T-cell (primary cell): ENCODE measurements at places on chromosomes 11 and 22. TPM values are rescaled to one million over a fixed set of nuclear protein-coding genes. Genes with fewer than 3 reads are reported as not detected.
A peak's percentile ranks its signal among the peaks of the same experiment; 100 is the strongest.

DNA sequence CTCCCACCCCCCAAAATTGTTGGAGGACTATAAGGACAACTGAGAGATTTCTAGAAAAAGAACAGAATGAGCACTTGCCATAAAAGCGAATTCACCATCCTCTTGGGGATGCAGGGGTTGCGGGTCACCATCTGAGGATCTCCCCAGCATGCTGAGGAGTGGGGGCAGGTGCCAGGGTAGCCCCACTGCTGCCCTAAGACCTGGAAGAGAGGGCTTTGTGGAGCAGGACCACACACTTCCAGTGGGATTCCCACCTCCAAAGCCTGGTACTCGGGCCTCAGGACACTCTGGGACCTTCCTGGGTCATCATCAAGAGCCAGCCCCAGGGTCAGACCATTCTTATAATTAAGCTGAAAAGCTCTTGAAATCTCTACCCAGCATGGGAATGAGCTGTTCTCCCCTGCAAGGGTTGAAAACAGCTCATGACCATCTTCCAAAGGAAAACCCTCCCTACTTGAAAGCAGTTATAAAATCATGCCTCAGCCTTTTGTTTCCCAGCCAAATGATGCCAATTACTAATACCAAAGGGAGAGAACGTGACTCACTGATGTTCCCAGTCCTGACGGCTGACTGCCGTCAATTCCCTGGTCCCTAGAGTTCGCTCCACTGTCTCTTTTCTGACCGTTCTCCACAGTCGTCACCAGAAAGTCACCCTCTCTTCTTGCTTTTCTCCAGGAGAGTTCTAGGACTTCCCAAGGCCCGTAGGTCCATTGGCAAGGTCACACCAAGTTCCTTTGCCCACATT is 76.8 kb upstream of the CREB3L1 start:
- no peak overlapping the region for H3K4me3 ChIP-seq
- no peaks in the 10 kb centered on the region for H3K4me1 ChIP-seq
- peaks cover 22% of the 10 kb centered on the region for H3K27me3 ChIP-seq
- no peak overlapping the region for H3K27ac ChIP-seq
- no peak for DNase-seq

- H3K4me1 ChIP-seq: no peaks in the 10 kb centered on the region
- no peaks in the 10 kb centered on the region for H3K36me3 ChIP-seq
- H3K4me3 ChIP-seq: no peak overlapping the region
- no peak overlapping the region for H3K27ac ChIP-seq
- no peaks in the 10 kb centered on the region for H3K27me3 ChIP-seq
Measured at GRCh38 chr11:99739464-99740089, 718.8 kb downstream of the CNTN5 start.

- peaks cover 17% of the 10 kb centered on the region for H3K4me1 ChIP-seq
- DNase-seq: no peak
- no peaks in the 10 kb centered on the region for H3K36me3 ChIP-seq
Measured at GRCh38 chr11:121422675-121423074, 29.4 kb upstream of the SORL1 start.

DNA sequence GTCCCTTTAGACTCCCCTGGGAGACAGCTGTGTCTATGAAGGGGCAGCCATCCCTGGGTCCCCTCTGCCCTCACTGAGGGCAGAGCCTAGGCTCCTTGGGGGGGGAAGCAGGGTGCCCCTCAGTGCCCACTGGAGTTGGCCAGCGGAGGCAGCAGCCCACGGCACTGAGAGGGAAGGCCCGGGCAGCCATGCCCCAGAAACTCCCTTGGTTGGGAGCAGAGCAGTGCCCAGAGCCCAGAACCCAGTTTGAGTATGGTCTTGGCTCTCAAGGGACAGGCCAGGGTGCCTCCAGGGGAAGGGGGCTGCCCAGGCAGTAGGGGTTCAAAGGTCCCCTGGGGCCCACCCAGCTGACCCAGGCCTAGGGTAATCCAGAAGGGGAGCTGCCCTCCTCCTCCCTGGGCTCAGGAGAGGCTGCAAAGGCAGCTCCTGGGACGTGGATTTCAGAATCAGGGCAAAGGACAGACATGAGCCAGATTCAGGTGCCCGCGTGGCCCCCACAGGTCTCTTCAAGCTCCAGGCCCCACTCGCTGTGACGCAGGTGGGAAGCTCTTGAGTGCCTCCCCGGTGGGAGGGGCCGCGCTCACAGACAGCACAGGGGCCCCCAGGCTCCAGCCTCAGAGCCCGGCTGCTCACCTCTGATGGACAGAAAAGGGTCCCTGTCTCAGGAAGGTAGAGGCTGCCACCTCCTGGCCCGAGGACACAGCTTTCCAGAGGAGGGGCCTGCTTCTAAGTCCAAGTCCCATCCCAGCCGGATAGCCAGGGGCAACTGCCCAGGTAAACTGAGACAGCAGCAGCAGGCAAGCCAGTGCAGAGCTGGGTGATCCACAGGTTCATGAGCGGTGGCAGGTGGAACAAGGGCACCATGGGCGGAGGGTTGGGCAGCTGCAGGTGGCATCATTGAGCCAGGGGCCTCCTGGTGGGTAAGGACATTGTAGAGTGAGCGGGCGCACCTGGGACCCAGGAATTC is 2.6 kb downstream of the C11orf21 start:
- H3K27ac ChIP-seq: peak overlapping the region; percentile 40
- H3K27me3 ChIP-seq: no peaks in the 10 kb centered on the region
- DNase-seq: no peak
- peaks cover 84% of the 10 kb centered on the region for H3K4me1 ChIP-seq
- H3K4me3 ChIP-seq: peak overlapping the region; percentile 18

- no peak for DNase-seq
- H3K27ac ChIP-seq: no peak overlapping the region
- peaks cover 4% of the 10 kb centered on the region for H3K36me3 ChIP-seq
- H3K4me1 ChIP-seq: peaks cover 16% of the 10 kb centered on the region
- no peak overlapping the region for H3K4me3 ChIP-seq
Measured at GRCh38 chr22:17791196-17791595, 16.9 kb upstream of the BID start.

- H3K4me3 ChIP-seq: no peak overlapping the region
- H3K4me1 ChIP-seq: no peaks in the 10 kb centered on the region
- no peaks in the 10 kb centered on the region for H3K36me3 ChIP-seq
Measured at GRCh38 chr11:86717817-86718501, 45.5 kb upstream of the ME3 start.

GRCh38 chr22:49305214-49305965 is 522.3 kb downstream of the BRD1 start:
- no peak overlapping the region for H3K27ac ChIP-seq
- peak; percentile 45 for DNase-seq
- H3K27me3 ChIP-seq: no peaks in the 10 kb centered on the region
- H3K36me3 ChIP-seq: no peaks in the 10 kb centered on the region
- H3K4me1 ChIP-seq: no peaks in the 10 kb centered on the region

DNA sequence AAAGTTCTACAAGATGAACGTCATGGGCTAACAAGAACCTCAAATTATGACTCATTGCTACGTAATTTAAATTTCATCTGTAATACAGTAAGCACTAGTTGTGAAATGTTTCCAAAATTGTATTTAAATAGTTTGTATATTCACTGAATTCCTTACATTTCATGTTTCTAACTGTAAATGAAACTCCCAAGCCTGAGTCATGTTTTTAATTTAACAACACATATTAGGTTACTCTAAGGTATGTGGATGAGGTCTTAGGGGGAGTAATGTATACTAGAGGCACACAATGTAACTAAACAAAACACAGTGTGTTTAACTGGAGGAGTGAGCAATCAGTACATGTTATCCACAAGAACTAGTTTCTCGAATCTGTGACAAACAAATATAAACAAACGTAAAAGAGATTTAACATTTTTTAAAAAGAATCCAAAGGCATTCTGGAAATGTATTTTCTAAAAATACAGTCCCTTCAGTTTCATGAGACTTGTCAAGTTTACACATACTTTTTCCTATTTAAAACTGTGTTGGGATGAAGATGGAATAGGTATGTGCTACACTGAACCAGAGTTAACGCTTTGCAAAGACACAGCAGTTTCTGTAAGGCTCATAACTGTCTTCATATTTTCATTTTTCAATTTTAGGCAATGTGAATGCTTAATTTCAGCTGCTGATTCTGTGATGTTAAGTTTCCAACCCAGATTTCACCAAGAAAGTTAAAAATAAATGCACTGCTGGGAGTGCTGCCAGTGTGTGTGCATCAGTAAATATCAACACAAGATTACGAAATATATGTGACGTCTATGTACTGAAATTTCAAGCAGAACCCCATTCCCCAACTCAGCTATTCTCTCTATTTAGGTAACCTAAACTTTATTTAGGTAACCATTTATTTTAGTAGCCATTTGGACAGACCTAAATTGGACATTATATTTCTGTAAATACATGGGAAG is 52.6 kb downstream of the PITPNB start:
- no peak overlapping the region for H3K4me3 ChIP-seq
- no peak overlapping the region for H3K27ac ChIP-seq
- no peak for DNase-seq
- peaks cover 25% of the 10 kb centered on the region for H3K36me3 ChIP-seq

DNA sequence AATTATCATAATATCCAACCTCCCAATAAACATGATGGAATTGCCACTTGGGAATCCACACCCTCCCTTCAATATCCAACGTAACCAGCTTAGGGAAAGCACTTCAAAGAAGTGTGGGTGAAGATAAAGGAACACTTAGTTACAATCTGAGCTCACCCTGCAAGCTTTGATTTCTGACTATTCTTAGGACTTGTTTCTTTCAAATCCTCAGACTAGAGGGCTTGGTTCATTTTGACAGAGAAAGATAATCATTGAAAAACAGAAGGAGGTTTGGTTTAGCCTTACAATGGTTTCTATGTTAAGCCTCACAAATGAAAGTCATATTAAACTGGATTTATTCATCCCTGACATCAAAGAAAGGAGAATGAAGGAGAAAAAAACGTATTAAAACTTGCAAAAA is 57.9 kb upstream of the SYT13 start:
- no peak overlapping the region for H3K4me3 ChIP-seq
- H3K36me3 ChIP-seq: no peaks in the 10 kb centered on the region
- H3K27me3 ChIP-seq: peaks cover 14% of the 10 kb centered on the region
- H3K27ac ChIP-seq: no peak overlapping the region

GRCh38 chr11:69210310-69211035 is 54.7 kb downstream of the SMIM38 start:
- H3K4me3 ChIP-seq: no peak overlapping the region
- DNase-seq: no peak
- H3K27ac ChIP-seq: no peak overlapping the region
- peaks cover 6% of the 10 kb centered on the region for H3K4me1 ChIP-seq
- no peaks in the 10 kb centered on the region for H3K36me3 ChIP-seq

- H3K36me3 ChIP-seq: no peaks in the 10 kb centered on the region
- H3K27me3 ChIP-seq: no peaks in the 10 kb centered on the region
- no peak overlapping the region for H3K27ac ChIP-seq
Measured at GRCh38 chr11:37999171-37999570, 1401.1 kb upstream of the RAG2 start.

- DNase-seq: no peak
- H3K27ac ChIP-seq: no peak overlapping the region
- no peaks in the 10 kb centered on the region for H3K4me1 ChIP-seq
- H3K36me3 ChIP-seq: no peaks in the 10 kb centered on the region
- peaks cover 31% of the 10 kb centered on the region for H3K27me3 ChIP-seq
Measured at GRCh38 chr11:125389339-125390166, 106.5 kb downstream of the FEZ1 start.

DNA sequence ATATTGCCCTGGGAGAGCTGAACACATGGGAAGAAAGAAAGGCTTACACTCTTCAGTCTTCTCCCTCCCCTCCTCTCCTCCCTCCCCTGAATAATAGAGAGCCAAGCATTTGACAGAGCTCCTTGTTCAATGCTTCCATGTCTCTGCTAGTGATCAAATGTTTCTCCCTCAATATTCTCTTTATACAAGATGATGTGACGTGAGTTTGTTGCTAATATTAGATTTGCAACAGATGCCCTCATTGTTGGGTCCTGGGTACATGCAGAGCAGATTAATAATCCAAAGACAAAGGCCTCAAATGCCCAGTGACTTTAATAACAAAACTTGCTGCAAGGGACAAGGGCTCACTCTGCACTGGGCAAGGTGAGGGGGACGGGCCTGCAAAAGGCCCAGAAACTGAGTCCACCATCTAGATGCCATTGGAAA is 7.1 kb upstream of the ENDOD1 start:
- H3K4me1 ChIP-seq: no peaks in the 10 kb centered on the region
- H3K36me3 ChIP-seq: no peaks in the 10 kb centered on the region
- DNase-seq: no peak
- no peaks in the 10 kb centered on the region for H3K27me3 ChIP-seq
- H3K4me3 ChIP-seq: no peak overlapping the region
- H3K27ac ChIP-seq: no peak overlapping the region

DNA sequence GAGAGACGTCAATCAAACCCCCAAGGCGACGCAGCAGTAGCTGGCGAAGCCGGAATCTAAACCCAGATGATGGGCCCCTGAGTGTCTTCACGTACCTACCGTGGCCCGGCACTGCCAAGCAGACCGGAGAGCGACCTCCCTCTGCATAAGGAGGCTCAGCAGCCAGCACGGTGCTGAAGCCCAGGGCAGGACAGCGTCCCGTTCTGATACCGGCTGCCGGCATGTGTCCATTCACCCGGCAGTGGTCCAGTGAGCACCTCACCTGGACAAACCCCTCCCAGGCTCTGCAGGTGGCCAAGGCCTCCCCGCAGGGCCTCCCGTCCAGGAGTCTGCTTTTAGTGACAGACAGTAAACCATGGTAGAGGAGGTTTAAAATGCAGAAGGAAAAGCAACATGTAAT is 142.0 kb downstream of the BRD1 start:
- no peaks in the 10 kb centered on the region for H3K36me3 ChIP-seq
- H3K27me3 ChIP-seq: no peaks in the 10 kb centered on the region
- no peaks in the 10 kb centered on the region for H3K4me1 ChIP-seq

GRCh38 chr11:11983427-11983826 is 25.0 kb downstream of the DKK3 start:
- H3K27me3 ChIP-seq: no peaks in the 10 kb centered on the region
- H3K4me3 ChIP-seq: no peak overlapping the region
- H3K36me3 ChIP-seq: no peaks in the 10 kb centered on the region
- H3K4me1 ChIP-seq: peaks cover 6% of the 10 kb centered on the region
- no peak overlapping the region for H3K27ac ChIP-seq

GRCh38 chr11:14673824-14674405 is 30.3 kb downstream of the PDE3B start:
- no peaks in the 10 kb centered on the region for H3K4me1 ChIP-seq
- no peaks in the 10 kb centered on the region for H3K36me3 ChIP-seq
- no peaks in the 10 kb centered on the region for H3K27me3 ChIP-seq
- no peak for DNase-seq
- no peak overlapping the region for H3K27ac ChIP-seq

GRCh38 chr11:122746050-122746478 is 90.5 kb downstream of the UBASH3B start:
- H3K36me3 ChIP-seq: no peaks in the 10 kb centered on the region
- no peak overlapping the region for H3K4me3 ChIP-seq
- peak; percentile 52 for DNase-seq

GRCh38 chr11:93653571-93653970 is 7.9 kb upstream of the CEP295 start:
- no peak overlapping the region for H3K27ac ChIP-seq
- H3K4me3 ChIP-seq: no peak overlapping the region
- DNase-seq: no peak

- no peak overlapping the region for H3K4me3 ChIP-seq
- no peak overlapping the region for H3K27ac ChIP-seq
- H3K27me3 ChIP-seq: no peaks in the 10 kb centered on the region
- H3K4me1 ChIP-seq: no peaks in the 10 kb centered on the region
- H3K36me3 ChIP-seq: no peaks in the 10 kb centered on the region
- no peak for DNase-seq
Measured at GRCh38 chr22:35846804-35847203, 129.1 kb downstream of the APOL5 start.

The SPDYC gene
- total RNA-seq: not detected

The APOA1 gene
- 4.8 TPM for total RNA-seq

The CCDC87 gene
- 0.19 TPM for total RNA-seq

The NPAS4 gene
- total RNA-seq: not detected

The OR10A2 gene
- not detected for total RNA-seq

The OR51E2 gene
- total RNA-seq: not detected

The KCTD14 gene
- not detected for total RNA-seq

The MS4A3 gene
- 0.40 TPM for total RNA-seq

The CACNA1I gene
- 28.4 TPM for total RNA-seq

The GALNT18 gene
- 0.15 TPM for total RNA-seq
